CD4-positive, alpha-beta memory T cell (primary cell): ENCODE measurements at places on chromosomes 2 and 18.

GRCh38 chr2:240832921-240833494 lies 13.0 kb upstream of the KIF1A start:
- no peak for DNase-seq

- DNase-seq, result no peak
Observed at GRCh38 chr2:128506534-128506933, 187.9 kb upstream of the HS6ST1 start.

- no peak for DNase-seq
Observed at GRCh38 chr2:77519888-77520506, 2.2 kb downstream of the LRRTM4 start.

GRCh38 chr2:181760521-181760920 lies 80.2 kb upstream of the NEUROD1 start:
- DNase-seq, result no peak

DNA sequence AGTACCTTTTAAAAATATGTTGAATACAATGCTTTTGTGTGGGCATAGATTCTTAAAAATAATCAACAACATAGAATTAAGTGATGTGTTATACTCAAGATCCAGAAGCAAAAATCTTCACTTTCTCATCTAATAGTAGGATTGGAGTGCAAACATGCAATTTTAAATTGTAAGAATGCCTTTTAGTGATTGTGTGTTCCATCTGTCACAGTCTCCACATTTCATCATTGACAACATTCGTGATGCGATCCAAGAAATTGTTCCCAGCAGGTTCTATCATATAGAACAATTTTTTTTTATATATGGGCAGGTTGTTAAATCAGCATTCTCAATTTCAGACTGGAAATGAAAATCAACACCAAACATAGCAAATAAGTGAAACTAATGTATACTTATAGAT lies 1671.8 kb upstream of the SLC39A10 start:
- no peak for DNase-seq

- no peak for DNase-seq
Observed at GRCh38 chr2:83944191-83944590, 514.9 kb downstream of the SUCLG1 start.

DNA sequence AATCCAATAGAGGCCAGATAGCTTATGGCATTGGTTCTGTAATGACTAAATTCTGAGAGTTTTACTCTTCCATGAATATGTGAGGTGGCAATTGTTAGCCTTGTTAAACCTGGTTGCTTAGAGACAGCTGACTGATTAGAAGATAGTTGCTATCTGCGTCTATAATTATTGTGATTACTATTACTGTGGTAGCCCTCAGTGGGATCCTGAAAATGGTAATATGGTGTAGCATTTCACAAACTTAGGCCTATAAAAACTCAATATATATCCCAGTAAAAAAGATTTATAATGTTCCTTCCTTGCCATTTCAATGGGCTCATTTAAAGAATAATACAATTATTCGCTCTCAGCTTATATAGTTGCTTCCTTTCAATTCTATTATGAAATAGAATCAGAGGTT lies 405.8 kb upstream of the CDH2 start:
- no peak for DNase-seq

- no peak for DNase-seq
Observed at GRCh38 chr2:9815076-9815475, 28.2 kb upstream of the TAF1B start.

DNA sequence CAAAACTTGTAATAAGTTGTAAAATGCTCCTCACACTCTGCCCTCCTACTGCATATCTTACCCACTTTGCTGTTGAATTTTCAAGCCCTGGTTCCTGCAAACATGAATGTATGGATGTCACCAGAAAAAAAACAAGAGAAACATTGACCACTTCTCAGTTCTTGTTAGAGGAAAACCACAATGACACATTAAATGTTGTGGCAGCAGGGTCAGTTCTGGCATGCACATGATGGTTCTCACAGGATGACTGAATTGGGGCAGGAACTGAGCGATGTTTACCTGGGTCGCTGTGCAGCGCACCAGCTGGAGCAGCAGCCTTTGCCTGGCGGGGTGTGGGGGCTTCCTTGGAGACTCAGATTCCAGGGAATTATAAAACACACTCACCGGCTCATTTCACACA lies 14.0 kb upstream of the PRKCE start:
- DNase-seq, result no peak

DNA sequence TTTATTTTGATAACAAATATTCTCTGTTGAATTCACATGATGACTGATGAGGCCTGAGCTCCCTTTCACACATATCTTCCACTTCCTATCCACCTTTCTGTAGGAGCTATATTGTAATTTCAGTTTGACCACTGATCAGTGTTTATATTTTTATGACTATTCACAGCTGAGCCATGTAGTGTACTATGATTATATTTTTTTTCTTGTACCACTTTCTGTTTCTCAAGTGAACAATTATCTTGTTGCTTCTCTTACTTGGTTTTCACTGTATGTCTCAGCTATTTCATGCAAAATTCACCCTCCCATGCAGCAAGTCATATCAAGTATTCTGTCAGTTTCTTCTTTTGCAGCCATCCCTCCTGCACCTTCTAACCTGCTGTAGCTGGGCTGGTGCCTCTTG lies 78.4 kb downstream of the TMEM247 start:
- DNase-seq, result no peak

DNA sequence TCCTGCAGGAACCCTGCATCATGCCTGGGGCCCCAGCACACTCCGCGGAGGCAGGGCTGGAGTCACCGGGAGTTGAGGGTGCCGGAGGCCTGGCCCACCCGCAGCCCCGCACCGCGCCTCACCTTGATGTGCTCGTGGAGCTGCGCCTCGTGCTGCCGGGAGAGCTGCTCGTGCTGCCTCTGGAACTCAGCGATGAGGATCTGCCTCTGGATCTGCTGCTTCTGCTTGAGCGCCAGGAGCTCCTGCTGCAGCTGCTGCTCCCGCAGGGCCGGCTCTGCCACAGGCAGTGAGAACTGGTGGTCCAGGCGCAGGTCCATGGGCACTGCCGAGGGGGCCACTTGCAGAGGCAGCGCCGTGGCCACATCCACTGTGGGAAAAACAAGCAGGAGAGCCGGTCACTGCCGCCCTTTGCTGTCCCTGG lies 211.1 kb downstream of the HDAC4 start:
- no peak for DNase-seq

DNA sequence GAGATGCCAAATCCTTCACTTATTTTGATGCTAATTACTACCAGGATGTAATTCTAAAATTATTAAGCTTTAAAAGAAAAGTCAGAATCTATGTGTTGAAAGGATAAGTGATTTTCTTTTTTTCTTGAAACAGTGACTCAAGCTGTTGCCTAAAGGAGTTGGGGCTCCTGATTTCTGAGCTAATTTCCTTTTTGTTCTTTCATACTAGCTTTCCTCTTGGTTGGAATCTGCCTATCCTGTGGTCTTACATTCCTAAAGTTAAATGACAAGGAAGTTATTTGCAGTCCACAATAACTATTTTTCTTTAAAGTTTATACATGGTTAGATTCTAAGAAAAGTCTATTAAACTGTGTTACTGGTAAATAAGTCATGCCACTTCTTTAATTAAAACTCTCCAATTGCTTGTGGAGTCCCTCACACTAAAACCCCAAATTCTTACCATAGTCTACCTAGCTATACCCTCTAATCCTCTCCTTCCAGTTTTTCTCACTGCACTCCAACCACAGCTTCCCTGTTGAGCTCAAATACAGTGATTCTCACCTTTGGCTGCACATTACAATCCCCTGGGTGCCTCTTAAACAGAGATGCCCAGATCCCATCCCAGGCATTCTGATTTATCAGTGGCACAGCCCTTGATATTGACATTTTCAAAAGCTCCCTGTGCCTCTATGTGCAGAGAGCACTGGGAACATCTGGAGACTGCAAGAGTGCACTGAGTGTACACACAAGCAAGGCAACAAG lies 63.3 kb upstream of the EFEMP1 start:
- DNase-seq, result no peak

DNA sequence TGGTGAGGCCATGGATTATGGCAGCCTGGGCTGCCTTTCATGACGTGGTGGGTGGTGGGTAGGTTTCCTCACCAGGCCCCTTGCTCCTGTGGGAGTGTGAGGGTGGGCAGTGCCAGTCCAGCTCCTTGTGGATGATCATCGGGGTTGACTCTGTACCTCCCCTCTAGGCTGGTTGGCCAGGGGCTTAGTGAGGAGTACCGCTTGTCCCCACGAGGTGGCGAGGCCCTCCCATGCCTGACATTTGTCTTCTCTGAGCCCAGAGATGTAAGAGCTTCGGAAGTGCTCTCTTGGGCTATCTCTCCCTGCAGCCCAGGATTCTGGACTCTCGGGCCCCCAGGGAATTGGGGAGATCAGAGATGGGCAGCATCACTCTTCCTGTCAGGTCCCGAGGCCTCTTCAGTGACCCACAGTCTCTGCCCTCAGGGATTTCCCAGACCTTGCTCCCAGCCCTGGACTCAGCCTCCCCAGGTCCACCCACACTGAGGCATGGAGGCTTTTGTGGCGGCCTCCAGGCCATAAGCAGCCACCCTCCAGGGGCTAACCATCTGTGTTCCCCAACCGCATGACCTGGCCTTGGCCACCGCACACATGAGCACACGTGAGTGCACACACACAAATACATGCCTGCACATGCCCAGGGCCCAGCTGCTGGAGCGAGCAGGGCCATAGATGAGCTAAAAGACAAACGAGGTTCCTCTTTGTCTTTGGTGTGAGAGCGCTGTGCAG lies 6.5 kb downstream of the SPR start:
- DNase-seq, result no peak

- no peak for DNase-seq
Observed at GRCh38 chr18:54806526-54806925, 21.8 kb upstream of the RAB27B start.

- no peak for DNase-seq
Observed at GRCh38 chr2:150802635-150803034, 315.2 kb upstream of the RND3 start.

GRCh38 chr2:119608553-119608952 lies 64.3 kb downstream of the CFAP221 start:
- no peak for DNase-seq

- DNase-seq, result no peak
Observed at GRCh38 chr18:79241755-79242154, 154.0 kb upstream of the NFATC1 start.

- peak; percentile 78 for DNase-seq
Observed at GRCh38 chr2:204967199-204967960, 422.1 kb downstream of the PARD3B start.

DNA sequence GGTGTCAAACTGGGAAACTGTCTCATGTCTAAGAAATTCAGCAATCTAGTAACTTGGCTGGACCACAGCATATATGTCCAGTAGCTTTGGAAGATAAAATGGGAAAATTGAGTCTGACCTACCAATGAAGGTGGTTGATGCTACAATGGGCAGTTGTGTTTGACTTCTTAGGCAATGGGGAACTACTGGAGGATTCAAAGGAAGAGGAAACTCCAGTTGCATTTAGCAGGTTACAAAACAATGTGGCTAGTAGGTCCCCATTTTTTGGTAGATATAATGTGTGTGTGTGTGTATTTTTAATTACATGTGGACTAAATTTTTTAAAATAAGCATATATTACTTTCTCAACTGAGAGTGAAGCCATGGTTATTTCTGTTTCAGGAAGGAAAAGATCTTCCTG lies 427.7 kb downstream of the NBAS start:
- DNase-seq, result no peak

GRCh38 chr18:8529609-8530008 lies 79.6 kb upstream of the RAB12 start:
- DNase-seq, result no peak

DNA sequence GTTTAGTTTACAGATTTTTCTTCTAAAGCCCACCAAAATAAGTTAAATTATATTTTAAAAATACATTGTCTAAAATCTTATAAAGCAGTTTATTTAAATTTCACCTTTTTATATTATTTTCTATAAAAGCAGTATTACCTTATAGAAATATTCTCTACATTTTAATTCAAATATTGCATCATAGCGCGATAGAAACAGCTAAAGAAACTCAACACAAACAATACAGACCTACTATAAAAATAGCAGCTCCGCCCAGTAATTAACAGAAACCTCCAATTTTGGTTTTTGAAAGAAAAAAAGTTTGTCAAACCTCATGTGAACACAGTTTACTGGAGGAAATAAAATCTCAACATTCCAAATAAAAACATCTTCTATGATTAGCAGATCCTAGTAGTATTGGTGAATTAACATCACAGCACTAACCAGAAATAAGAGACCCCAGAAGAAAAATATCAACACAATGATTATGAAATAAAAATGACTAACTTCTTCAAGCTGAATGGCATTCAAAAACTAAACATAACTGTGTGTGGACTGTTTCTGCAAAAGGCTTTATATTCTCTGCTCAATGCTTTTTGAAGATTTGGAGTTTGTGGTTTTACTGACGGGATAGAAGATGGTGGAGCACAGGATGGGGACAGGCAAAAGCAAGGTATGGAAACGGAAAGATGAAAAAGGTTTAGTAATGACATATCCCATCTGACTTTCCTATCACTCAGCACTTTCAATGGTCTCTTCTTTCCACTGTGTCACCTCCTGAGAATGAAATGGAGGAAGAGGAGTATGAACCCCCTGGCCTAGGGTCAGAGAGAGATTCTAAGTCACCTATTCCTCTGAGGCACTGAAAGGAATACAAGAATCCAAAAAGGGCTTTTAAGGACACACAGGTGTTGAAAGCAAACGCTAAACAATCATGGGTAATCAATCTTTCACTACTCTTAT lies 17.5 kb downstream of the MAP4K3 start:
- no peak for DNase-seq

DNA sequence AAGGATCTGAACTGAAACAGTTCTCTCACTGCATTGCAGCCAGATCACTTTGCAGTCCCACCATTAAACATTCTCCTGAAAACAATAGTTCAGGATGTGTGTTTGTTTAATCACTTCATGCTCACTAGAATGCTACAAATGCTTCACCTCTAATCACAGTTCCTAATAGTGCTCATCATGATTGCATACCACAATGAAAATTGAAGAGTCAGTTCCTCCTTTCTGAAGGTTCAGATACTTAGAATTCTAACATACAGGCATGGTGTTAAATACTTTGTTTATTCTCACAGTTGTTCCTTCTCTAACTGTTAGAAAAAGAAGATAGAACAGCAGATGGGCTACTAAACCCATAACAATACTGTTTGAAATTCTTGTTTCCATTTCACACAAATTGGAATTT lies 622.3 kb upstream of the ACVR2A start:
- no peak for DNase-seq

GRCh38 chr2:223835701-223836532 lies 1.5 kb downstream of the AP1S3 start:
- no peak for DNase-seq

- DNase-seq, result no peak
Observed at GRCh38 chr18:29154758-29155725, 978.1 kb upstream of the CDH2 start.

- no peak for DNase-seq
Observed at GRCh38 chr2:40457837-40458236, 5.9 kb upstream of the SLC8A1 start.

DNA sequence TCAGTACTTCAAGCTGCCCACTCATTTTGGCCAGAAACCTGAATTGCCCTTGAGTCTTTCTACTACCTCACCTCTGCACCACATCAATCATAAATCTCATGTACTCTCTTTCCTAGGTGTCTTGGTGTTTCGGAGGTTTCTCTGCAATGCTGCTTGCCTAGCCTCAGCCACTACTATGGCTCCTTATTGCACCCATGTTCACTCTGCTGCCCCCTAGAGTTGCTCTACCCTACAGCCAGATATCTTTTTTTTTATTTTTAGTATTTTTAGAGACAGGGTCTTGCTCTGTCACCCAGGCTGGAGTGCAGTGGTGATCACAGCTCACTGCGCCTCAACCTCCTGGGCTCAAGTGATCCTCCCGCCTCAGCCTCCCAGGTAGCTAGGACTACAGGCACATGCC lies 413.0 kb downstream of the PTPRM start:
- DNase-seq, result no peak
